ENCODE measurements at places on chromosomes 4 and X.

DNA sequence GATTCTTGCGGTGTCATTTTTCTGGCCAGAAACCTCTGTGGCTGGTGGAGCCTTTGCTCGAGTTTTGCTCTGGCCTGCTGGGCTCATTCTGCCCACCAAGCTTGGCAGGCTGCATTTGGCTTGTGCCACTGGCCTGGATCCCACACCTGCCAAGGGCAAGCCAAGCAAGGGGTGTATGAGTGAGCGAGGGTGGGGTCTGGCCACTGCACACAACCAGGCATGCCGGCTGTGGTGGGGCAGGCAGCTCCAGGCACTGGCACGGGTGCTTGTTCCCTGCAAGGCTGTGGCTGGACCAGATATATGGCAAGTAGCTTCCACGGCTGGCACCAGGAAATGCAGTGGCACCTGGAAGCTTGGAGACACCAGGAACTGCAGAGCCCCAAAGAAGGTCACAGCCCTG is 68.6 kb upstream of the PPP3CA start:
- DNase-seq: no peak

DNA sequence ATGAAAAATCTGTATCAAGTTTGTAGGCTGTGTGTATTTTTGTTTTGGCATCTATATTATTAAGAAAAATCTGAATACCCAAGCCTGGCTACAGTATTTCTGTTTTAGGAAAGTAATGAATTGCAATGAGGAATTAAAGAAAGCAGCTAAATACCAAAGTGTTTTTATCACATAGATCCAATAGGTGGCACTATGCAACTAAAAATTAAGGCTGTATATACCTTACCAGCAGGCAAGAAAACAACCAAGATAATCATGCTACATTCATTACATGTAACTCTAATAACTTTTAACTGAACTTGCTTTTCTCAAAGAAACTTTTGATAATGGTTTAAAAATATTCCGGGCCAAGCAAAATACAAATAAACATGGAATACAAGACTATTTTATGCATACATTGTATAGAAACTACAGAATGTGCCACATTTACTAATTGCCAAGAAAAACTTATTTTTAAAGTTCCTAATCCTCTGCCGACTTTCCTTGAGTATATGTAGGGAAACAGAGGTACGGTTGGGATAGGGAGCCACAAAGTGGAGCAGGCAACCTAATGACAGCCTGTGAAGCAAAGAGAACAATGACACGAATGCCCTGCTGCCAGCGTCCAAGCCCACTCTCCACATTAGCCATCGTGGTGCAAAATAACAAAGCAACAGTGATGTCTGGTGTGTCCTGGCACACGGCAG is 63.7 kb downstream of the SEC24D start:
- DNase-seq: peak; percentile 32

DNA sequence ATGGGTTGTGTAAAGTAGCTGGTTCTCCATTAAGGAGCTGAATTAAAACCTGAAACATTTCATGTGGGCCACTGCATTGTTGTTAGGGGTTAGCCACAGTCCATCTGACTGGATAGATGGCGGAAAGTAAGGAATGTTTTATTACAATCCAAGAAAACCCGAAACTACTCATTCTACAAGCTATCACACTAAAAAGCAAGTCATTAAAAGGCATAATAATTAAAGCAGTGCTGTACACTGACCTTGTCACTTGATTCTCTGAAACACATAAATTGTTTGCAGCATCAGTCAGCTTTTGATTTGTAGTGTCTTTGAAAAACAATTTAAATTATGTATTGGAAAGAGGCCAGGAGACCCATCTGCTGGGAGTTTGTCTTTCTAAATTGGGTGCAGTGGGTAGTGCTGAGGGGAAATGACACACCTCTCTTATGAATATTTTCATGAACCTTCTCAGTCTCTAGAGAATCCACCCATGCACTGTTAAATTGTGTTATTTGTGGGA is 75.7 kb upstream of the ANK2 start:
- no peak for DNase-seq

- no peak for DNase-seq
Observed at GRCh38 chr4:81137446-81137845, 77.6 kb downstream of the PRKG2 start.

DNA sequence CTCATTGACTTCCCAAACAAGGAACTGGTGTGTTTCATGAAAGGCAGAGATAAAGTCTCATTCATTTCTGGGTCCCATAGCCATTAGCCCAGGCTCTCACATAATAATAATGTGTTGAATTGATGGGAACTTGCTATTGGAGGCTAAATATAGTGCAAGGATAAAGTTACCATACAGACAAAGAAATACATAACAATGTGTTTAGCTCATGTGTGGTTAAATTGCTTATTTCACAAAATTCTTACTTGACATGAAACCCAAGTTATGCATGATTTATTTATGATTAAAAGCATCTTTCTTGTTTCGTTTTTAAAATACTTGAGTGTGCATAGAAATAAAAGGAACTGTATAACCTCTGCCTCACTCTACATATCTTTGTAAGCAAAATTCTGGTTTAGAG is 37.3 kb upstream of the LPAR4 start:
- no peak for DNase-seq

DNA sequence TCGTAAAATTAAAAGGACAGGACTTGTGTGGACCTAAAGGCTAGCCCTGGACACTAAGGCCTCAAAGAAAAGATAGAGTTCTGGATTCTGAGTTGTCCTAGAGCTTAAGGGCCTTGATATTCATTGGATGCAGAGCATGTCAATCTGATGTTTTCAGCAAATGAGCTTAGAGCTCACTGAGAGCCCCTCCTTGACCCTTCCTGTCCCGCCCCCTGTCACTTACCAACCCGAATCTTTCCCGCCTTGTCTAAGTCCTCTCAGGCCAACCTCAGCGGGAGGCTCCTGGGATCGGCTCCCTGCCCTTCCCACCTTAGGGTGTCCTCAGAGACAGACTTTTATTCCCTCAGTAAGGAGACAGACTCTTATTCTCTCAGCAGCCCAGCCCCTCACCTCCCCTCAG is at the start of gene CT47C1:
Gene CT47C1, plus strand, starts transcription at position 250 of the 400 bp plus-strand sequence. CDS start 233 bp downstream, outside the sequence.
- no peak for DNase-seq

DNA sequence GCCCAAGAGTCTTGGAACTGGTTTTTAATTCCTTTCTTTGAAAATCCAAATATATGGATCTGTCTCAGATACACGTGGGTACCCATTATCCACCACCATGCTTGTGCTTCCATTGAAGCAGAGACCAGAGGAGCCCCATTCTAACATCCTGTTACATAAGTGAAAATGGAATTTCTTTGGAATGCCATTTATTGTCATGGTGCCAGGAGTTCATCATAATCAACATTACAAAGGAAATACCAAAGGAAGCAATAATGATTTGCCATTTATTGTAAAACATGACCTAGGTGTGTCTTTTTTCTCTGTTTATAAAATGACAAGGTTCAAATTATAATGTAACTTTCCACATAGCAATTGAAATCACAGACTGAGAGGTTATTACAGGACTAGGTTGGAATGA is 61.7 kb downstream of the PALLD start:
- DNase-seq: no peak

DNA sequence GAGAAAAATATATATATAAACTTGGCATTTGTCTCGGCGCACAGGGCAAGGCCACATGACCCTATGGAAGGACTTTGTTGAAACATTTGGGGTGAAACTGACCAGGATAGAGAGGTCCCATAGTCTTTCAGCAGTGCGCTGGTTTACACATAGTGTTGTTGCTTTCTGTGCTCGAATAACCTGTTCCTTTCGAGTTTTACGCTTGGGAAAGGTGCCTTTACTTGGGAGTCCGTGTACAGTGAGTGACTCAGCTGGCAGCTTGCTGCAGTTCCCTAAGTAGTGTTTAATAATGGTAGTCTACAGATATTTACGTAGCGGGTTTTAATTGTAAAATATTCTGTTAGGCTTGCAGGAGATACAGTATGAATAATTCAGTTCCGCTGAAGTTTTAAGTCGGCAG is 578 bp downstream of the APOOL start:
- DNase-seq: no peak

DNA sequence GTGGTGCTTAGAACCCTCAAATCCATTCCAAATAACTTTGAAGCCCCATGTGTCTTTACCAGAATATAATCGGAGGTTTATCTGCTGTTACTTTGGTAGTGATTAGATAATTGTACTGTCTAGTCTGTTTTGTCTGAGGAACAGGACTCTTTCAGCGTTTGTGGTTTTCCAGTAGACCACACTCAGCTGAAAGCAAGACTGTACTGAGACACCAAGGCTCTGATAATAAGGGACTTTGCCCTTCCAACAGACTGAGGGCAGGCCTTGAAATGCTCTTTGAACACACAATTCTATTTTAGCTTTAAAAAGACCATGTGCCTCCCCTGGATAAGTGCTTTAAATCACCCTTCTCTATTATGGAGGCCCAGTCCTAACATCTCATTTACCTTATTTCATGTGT is 76.1 kb downstream of the KLHL8 start:
- no peak for DNase-seq

GRCh38 chrX:16903274-16904022 is 33.3 kb upstream of the RBBP7 start:
- peak; percentile 17 for DNase-seq

DNA sequence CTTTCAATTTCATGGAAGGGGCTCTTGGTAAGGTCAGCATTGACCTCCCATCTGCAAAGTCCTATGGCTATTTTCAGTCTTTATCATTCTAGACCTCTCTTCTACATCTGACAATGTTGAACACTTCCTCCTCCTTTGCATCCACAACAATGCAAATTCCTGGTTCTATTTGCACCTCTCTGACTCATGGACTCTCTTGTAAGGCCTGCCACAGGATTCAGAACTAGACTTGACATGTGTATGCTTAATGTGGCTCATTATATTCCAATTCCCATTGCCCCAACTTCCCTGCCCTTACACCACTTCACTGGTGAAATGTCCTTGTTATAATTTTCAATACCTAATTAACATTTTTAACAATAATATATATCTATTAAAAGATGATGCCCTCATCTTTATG is 314.3 kb upstream of the FGF13 start:
- no peak for DNase-seq

GRCh38 chr4:6825403-6825802 is 42.9 kb downstream of the KIAA0232 start:
- no peak for DNase-seq

DNA sequence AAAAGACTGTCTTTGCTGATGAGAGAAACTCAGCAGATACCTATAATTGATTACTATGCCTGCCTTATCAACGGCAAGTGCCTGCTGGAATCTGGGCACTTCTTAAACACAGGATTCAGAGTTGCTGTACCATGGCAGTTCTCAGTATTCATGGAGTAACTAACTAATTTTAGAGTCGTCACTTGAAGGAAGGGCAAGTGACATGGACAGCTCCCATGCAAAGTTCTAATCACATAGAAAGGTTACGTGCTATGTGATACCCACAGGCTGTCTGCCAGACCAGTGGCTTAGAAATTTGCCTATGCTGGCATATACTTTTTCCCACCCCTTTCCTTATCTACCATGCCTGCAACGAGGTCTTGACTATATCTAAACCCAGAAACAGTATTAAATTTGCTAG is 931.1 kb upstream of the TENM3 start:
- no peak for DNase-seq

GRCh38 chr4:24550441-24551175 is 33.7 kb downstream of the DHX15 start:
- no peak for DNase-seq

- DNase-seq: no peak
Observed at GRCh38 chr4:117560329-117560728, 474.0 kb upstream of the NDST3 start.

- DNase-seq: no peak
Observed at GRCh38 chr4:51853027-51853682, 10.2 kb downstream of the DCUN1D4 start.

DNA sequence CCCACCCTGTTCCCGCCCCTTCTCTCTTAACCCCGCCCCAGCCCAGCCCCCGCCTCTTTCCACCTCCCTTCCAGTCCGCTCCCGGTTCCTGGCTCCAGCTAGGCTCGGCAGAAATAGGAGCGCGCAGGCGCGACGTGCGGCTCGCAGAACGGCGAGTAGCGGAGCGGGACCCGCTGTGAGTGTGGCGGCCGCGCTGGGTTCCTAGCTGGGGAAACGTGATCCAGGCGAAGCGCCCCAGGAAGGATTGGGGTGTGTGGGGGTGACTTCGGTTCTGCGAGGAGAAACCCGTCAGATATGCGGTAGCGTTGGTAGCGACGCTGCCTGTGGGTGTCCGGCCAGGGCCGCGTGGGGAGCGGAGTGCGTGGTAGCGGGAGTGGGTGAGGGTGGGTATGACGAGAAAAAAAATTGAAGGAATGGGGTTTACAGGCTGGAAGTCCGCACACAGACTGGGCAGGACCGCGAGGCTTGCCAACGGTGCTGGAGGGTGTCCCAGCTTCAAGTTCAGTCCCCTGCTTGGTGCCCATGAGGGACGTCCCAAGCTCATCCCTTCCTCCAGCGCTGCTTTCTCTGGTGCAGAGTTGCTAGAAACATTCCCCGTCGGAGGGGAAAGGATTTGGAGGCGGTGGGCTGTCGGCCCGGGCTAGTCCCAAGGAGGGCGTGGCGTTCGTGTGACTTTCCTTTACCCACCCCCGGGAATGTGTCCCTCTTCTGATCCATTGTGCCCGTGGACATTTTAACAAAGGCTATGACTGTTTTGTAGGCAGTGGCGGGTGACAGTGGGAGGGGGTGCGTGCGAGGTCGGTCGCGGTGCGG is at the start of gene PRRG1:
Gene PRRG1, plus strand, starts transcription at position 144 of the 813 bp plus-strand sequence. CDS start 56,886 bp downstream, outside the sequence.
- DNase-seq: no peak

DNA sequence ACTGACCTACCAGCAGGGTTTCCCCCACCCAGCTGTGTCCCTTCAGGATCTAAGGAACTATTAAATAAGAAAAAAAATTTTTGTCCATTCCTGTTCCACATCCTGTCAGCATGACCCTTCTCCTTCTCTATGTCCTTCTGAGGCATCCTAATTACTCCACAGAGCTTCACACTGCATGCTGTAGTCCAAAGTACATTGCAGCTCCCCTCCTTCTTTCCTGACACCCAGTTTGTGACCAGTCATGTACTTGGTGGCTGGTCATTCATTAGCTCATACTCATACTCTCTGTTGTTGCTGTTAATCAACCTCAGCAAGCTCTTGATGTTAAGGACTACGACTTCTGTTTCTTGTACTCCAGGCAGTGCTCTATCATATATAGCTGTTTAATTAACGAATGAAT is 2.4 kb upstream of the EGF start:
- DNase-seq: no peak

- no peak for DNase-seq
Observed at GRCh38 chr4:57410331-57411052, 300.3 kb upstream of the IGFBP7 start.
